ENCODE measurements at places on chromosomes 3 and 15.
A peak's percentile ranks its signal among the peaks of the same experiment; 100 is the strongest.

GRCh38 chr3:149009732-149010131, 18.4 kb downstream of the GYG1 start:
- H3K4me3 ChIP-seq, result no peak overlapping the region
- no peak for DNase-seq
- peaks cover 3% of the 10 kb centered on the region for H3K4me1 ChIP-seq
- no peak overlapping the region for H3K27ac ChIP-seq
- H3K27me3 ChIP-seq, result no peaks in the 10 kb centered on the region
- peaks cover 26% of the 10 kb centered on the region for H3K36me3 ChIP-seq

DNA sequence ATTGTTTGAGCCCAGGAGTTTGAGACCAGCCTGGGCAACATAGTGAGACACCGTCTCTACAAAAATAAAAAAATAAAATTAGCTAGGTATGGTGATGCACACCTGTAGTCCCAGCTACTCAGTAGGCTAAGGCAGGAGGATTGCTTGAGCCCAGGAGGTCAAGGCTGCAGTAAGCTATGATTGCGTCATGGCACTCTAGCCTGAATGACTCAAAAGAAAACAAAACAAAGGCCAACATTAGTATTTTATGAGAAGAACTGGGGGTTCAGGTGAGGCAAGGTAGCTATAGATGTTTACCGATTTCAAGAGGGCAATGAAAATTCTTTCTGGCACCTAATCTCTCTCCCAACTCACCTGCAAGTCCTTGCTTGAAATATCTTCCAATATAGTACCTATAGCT, 77.2 kb downstream of the GREM1 start:
- H3K27me3 ChIP-seq, result no peaks in the 10 kb centered on the region
- H3K36me3 ChIP-seq, result no peaks in the 10 kb centered on the region
- no peaks in the 10 kb centered on the region for H3K4me1 ChIP-seq
- no peak overlapping the region for H3K27ac ChIP-seq
- DNase-seq, result no peak

DNA sequence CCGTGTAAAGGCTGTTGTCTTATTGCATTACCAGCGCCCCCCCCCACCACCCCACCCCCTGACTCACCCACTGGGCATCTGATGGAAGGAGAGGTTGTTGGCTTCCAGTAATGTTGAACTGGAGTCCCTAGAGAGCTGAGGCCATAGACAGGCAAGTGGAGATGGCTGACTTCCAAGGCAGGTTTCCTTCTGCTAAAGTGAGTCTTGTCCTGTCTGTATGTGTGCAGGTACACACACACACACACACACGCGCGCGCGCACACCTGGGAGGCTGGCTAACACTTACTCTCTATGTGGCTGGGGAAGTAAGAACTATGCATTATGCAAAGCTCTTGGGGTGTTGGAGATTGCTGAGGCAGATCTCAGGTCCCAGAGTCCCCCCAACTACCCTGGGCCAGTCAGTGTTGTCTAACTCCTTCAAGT, 1.6 kb upstream of the KY start:
- no peaks in the 10 kb centered on the region for H3K36me3 ChIP-seq
- no peak overlapping the region for H3K4me3 ChIP-seq
- DNase-seq, result peak; percentile 16
- H3K27me3 ChIP-seq, result peaks cover 88% of the 10 kb centered on the region

GRCh38 chr3:347581-347980, 151.0 kb downstream of the CHL1 start:
- H3K4me3 ChIP-seq, result no peak overlapping the region
- no peaks in the 10 kb centered on the region for H3K36me3 ChIP-seq
- H3K4me1 ChIP-seq, result peaks cover 2% of the 10 kb centered on the region
- no peak overlapping the region for H3K27ac ChIP-seq
- peaks cover 23% of the 10 kb centered on the region for H3K27me3 ChIP-seq

- H3K4me3 ChIP-seq, result no peak overlapping the region
- no peaks in the 10 kb centered on the region for H3K36me3 ChIP-seq
- H3K27me3 ChIP-seq, result no peaks in the 10 kb centered on the region
These were observed 35.9 kb upstream of the CMSS1 start for GRCh38 chr3:99781761-99782160.

GRCh38 chr3:72523429-72524151, 324.7 kb downstream of the SHQ1 start:
- H3K4me3 ChIP-seq, result no peak overlapping the region
- H3K36me3 ChIP-seq, result no peaks in the 10 kb centered on the region
- DNase-seq, result no peak

- H3K27me3 ChIP-seq, result no peaks in the 10 kb centered on the region
- H3K36me3 ChIP-seq, result no peaks in the 10 kb centered on the region
- DNase-seq, result no peak
- H3K27ac ChIP-seq, result no peak overlapping the region
These were observed 12.8 kb downstream of the GABRA5 start for GRCh38 chr15:26879706-26880105.

DNA sequence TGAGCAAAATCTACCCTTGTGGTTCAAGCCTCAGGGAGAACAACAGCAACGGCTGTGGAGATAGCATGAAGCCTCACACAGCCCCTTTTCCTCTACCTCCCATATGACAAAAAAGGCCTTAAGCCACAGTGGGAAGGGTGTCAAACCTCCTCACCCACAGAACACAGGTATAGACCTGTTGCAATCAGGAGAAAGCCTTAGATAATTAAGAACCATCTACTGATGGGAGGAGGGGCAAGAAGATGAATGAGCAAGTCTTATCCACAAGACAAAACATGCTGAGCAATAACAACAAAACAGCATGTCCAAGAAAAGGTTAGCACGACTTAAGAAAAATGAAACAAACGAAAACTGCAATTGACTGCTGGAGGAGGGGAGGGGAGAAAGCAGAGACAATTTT, 272.9 kb upstream of the BCHE start:
- no peak for DNase-seq
- no peaks in the 10 kb centered on the region for H3K4me1 ChIP-seq
- H3K27ac ChIP-seq, result no peak overlapping the region
- H3K4me3 ChIP-seq, result no peak overlapping the region
- H3K36me3 ChIP-seq, result no peaks in the 10 kb centered on the region

DNA sequence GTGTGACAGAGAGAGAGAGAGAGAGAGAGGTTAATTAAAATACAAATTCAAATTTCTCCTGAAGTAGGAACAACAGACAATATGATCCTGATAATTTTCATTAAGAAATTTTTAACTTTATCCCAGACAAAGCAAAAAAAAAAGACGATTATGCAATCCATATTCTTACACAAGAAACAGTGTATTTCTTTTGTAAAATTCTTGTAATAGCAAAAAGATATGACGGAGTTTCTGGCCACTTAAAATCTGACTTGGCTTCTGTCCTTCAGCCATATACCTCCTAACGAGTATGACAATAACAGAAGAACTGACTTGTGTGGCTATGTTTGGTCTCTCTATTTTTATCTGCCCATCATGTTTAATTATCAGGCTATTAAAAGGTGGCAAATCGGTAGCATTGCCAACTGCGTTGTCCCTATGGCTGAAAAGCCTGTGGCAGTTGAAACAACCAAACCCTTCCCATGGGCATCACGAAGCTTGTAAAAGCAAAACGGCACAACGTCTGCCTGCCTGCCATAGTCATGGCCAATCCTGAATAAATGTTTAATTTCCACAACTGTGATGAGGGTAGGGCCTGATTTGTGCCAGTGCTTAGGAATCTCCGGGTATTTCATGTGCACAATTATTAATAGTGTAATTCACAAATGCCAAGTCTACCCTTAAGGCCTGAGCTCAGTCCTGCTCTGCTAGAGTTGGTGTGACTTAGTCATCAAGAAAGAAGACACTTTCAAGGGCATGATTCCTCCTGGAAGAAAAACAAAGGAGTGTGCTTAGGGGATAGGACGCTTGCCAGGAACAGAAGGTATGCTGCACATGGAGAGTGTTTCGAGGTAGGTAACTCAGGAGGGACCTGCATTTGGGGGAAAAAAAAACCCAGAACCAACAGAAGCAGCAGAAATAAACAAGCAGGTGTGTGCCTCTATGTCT, 1090.2 kb downstream of the FHIT start:
- H3K27me3 ChIP-seq, result no peaks in the 10 kb centered on the region
- H3K4me3 ChIP-seq, result no peak overlapping the region
- no peak overlapping the region for H3K27ac ChIP-seq
- no peak for DNase-seq

DNA sequence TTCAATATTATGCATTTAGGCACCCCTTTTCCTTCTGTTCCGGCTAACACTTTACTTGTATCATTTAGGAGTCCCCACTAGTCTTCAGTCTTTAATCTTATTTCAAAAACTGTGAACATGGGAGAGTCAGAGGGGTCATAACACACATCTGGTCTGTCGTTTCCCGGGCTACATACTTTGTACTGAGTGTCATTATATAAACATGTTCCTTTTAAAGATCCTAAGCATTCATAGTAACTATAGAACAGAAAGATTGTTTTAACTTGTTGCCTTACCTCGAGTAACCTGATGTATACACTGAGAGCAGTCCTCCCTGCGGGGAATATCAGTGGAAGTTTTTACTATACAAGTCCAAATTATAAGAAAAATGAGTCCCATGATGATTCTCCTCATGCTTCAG, 78.2 kb upstream of the VEPH1 start:
- H3K4me1 ChIP-seq, result no peaks in the 10 kb centered on the region
- no peaks in the 10 kb centered on the region for H3K36me3 ChIP-seq
- no peak for DNase-seq
- H3K27ac ChIP-seq, result no peak overlapping the region
- no peak overlapping the region for H3K4me3 ChIP-seq

DNA sequence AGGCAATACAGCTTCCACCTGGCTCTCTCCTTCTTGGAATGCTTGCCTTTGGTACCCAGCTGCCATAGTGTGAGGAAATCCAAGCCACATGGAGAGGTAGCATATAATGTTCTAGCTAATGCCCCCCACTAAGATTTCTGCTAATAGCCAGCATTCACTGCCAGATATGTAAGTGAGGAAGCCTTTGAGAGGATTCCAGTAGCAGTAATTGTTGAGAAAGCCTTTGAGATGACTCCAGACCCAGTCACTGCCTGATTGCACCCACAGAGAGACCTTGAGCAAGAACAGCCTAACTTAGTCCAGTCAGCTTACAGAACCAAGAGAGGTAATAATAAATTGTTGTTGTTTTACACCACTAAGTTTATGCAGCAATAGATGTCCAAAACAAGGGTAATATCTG, 63.1 kb downstream of the STRIT1 start:
- no peak overlapping the region for H3K4me3 ChIP-seq
- no peaks in the 10 kb centered on the region for H3K4me1 ChIP-seq
- DNase-seq, result no peak
- no peaks in the 10 kb centered on the region for H3K36me3 ChIP-seq

- H3K4me1 ChIP-seq, result no peaks in the 10 kb centered on the region
- H3K27me3 ChIP-seq, result no peaks in the 10 kb centered on the region
- H3K4me3 ChIP-seq, result no peak overlapping the region
- no peaks in the 10 kb centered on the region for H3K36me3 ChIP-seq
These were observed 43.5 kb downstream of the ABHD2 start for GRCh38 chr15:89131731-89132130.

GRCh38 chr15:101026656-101027272, 107.6 kb downstream of the LRRK1 start:
- DNase-seq, result no peak
- H3K4me1 ChIP-seq, result no peaks in the 10 kb centered on the region
- no peaks in the 10 kb centered on the region for H3K36me3 ChIP-seq
- no peaks in the 10 kb centered on the region for H3K27me3 ChIP-seq
- no peak overlapping the region for H3K4me3 ChIP-seq

DNA sequence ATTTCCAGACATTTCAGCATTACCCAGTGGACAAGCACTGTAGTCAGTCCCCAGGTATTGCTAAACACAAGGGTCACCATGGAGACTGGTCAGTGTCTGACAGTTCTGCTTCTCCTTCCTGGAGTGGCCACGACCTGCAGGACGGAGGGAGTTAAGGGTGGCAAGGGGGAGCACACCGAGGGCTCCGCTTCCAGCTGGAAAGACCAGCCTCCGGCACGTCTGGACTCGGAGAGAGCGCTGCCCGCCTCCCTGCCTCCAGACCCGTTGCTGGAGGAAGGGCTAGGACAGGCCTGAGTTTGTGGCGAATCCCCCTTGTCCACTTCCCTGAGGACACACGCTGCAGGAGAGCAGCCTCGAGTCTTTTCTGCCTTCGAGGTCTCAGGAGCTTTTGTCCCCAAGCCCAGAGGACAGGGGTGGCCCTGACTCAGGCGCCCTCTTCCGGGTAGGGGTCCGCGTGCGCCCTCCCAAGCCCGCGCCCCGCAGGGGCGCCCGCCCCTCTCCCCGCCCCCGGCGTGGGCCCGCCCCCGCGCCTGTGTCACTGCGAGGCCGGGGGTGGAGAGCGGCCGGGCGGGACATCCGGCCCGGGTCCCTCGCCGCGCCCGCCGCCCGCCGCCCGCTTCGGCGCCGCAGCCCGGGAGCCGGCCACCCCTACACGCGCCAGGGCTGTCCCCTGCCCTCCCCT, at the start of gene CHST14:
TSS of gene CHST14 (plus strand) at position 562 of the 682 bp plus-strand sequence. CDS start 230 bp downstream, outside the sequence.
- H3K36me3 ChIP-seq, result peaks cover 16% of the 10 kb centered on the region
- DNase-seq, result peak; percentile 27
- H3K27me3 ChIP-seq, result peaks cover 3% of the 10 kb centered on the region
- H3K27ac ChIP-seq, result peak within 1 kb of the TSS; percentile 57
- H3K4me1 ChIP-seq, result peaks cover 17% of the 10 kb centered on the region

GRCh38 chr15:52031556-52031955, 12.5 kb downstream of the MAPK6 start:
- H3K4me3 ChIP-seq, result no peak overlapping the region
- H3K27me3 ChIP-seq, result no peaks in the 10 kb centered on the region
- no peaks in the 10 kb centered on the region for H3K4me1 ChIP-seq
- H3K27ac ChIP-seq, result no peak overlapping the region

- H3K36me3 ChIP-seq, result no peaks in the 10 kb centered on the region
- DNase-seq, result no peak
- H3K4me1 ChIP-seq, result no peaks in the 10 kb centered on the region
- H3K4me3 ChIP-seq, result no peak overlapping the region
- no peaks in the 10 kb centered on the region for H3K27me3 ChIP-seq
- no peak overlapping the region for H3K27ac ChIP-seq
These were observed 16.0 kb upstream of the MBNL1 start for GRCh38 chr3:152252755-152253154.

DNA sequence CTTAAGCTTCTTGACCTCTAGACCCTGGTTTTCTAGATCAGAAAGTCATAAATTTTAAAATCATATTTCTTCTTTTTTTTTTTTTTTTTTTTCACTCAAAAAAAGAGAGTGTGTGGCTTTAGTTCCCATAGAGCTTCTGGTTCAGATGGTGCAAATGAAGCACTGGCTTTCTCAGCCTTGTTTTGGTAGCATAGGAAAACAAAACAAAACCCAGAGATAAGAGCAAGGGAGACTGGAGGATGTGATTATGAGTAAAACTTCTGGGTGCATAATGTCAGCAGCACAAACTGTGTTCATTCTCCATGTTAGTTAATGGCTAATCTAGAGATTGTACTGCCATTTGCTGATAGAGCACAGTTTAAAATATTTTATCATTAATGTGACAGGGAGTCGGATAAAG, 55.4 kb downstream of the RARB start:
- no peaks in the 10 kb centered on the region for H3K36me3 ChIP-seq
- H3K4me3 ChIP-seq, result no peak overlapping the region
- no peaks in the 10 kb centered on the region for H3K27me3 ChIP-seq
- no peaks in the 10 kb centered on the region for H3K4me1 ChIP-seq
- no peak overlapping the region for H3K27ac ChIP-seq
- no peak for DNase-seq

GRCh38 chr3:133970339-133970738, 59.4 kb downstream of the SLCO2A1 start:
- no peaks in the 10 kb centered on the region for H3K4me1 ChIP-seq
- H3K27me3 ChIP-seq, result no peaks in the 10 kb centered on the region
- no peak overlapping the region for H3K27ac ChIP-seq
- no peak overlapping the region for H3K4me3 ChIP-seq
- H3K36me3 ChIP-seq, result no peaks in the 10 kb centered on the region
- DNase-seq, result no peak

- no peak overlapping the region for H3K27ac ChIP-seq
- no peak overlapping the region for H3K4me3 ChIP-seq
- H3K27me3 ChIP-seq, result no peaks in the 10 kb centered on the region
- no peak for DNase-seq
- H3K4me1 ChIP-seq, result no peaks in the 10 kb centered on the region
These were observed 23.9 kb upstream of the AP4E1 start for GRCh38 chr15:50884540-50884939.
